EL (cell line): ENCODE measurements at places on chromosomes 2 and 18.

DNA sequence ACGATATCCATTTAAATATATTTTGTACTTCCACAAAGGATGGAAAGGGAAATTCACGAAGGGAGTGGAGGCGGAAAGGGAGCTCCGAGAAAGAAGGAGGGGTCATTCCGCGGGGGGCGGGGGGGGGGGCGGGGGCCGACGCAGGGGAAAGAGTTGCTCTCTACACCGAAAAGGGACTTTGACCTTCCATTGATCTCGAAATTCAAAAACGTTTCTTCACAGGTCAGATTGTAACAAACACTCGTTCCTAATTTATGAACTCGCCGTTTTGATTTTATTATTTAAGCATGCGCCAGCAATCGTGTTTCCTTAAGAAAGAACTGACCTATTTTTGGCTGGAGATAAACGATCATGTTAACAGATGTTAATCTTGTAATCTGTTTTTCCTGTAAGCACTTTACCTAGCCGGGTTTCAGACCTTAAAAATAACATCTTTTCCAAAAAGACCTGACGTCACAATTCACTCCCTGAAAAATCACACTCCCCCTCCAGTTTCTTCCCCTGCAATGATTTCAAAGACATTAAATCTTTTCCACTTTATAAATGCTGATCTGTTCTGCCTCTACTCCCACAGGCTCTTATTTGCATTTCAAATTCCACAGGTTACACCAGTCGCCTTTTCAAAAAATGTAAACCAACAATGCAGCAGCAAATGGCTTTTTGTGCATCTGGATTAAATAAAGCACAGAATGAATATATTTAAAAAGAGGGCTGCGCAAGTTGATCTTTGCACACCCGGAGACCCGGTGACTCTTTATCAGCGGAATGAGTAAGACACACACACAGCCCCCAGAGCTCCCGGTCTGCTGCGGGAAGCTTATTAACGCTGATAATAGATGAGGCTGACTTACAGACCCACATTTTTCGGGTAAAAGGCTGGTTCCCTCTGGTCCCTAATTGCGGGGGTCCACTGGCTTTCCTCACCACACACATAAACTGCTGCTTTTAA is 1.6 kb downstream of the ZNF516 start:
- DNase-seq, result peak; percentile 57

DNA sequence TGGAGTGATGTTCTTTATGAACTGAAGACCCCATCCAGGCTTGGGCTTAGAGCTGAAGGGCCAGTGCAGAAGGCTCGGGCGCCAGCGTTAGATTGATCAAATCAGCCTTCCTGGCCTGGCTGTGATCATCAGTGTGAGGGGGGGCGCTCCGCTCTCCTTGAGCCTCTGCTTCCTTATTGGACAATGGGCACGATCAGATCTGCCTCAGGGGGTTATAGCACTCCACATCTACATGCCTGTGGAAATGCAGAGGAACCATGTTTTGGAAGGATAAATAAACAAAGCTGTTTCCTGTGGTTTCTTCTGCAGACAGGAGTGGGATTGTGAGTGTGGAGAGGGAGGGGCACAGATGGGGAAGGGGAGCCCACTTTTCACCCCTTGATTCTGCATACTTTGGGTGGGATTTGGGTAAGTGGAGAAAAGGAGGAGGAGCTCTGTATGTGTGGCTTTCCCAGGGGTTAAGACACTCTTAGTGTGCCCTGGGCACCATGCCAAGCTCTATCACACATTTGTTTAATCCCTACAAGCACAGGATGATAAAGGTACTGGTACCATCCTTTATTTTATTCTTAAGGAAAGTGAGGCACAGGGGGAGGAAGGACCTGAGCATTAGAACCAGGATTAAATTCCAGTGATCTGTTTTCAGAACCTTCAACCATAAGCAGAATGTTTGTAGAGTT is 150.5 kb downstream of the EN1 start:
- peak; percentile 28 for DNase-seq

GRCh38 chr2:37541516-37541915 is 129.9 kb downstream of the CDC42EP3 start:
- no peak for DNase-seq

GRCh38 chr2:45259138-45259537 is 249.9 kb upstream of the SIX2 start:
- DNase-seq, result no peak

- DNase-seq, result peak; percentile 80
Measured at GRCh38 chr18:58135701-58136331, 91.8 kb downstream of the NEDD4L start.

- no peak for DNase-seq
Measured at GRCh38 chr2:199552141-199552540, 94.4 kb upstream of the SATB2 start.

- no peak for DNase-seq
Measured at GRCh38 chr2:108924580-108925251, 64.3 kb downstream of the EDAR start.

DNA sequence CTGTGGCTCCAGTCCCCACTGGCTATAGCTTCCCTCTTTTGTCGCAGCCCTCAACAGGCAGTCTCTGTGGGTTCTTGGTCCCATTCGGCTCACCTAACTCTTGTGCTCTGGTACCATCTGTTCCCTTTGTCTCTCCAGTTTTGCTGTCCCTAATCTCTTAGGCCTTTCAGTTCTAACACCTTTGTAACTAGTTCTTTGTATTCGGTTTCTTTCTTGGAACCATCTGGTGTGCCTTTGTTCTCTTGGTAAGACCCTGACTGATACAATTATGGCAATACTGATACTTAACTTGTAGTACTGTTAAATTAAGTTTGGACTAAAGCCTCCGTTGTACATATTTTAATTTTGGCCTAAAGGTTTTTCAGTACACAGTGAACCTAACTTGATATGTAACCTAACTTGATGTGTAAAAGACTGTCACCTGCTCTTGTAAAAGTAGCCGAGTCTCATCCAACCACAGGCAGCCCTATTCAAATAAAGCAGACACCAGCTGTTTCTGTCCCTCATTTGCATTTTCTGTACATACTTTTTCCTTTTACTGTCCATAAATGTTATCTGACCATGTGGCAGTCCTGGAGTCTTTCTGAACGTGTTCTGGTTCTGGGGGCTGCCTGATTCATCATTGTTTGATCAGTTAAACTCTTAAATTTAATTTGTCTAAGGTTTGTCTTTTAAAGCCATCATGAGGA is 4.8 kb upstream of the MRPL44 start:
- no peak for DNase-seq

DNA sequence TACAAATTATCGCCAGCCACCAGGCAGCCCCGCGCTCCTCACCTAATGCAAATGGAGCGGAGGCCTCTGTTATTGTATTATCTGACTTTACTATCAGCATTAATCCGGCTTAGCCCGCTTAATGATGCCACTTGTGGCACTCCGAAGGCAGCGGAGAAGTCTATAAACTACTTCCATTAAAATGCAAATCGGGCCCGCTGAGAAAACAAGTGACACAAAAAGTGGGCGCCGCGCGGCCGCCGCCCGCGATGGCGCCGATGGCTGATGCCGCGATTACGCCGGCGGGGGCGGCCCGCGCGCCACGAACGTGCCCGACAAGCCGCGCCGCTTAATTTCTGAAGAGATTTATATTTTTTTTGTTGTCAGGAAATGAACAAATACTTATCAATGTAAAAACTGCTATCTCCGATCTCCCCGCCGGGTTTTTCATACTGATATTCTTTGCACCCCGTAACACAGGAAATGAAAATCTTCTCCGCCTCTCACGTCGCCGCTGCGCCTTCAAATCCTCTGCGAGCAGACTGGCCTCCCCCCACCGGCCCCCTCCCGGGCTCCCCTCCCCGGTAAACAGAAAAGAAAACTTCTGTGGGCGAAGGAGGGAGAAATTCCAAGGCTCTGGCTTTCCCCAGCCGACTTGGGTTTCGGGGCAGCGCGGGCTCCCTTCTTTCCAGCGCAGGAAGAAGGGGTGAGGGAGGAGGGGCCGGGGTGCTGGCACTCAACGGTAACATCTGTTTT is 221.8 kb downstream of the INSIG2 start:
- DNase-seq, result peak; percentile 18

GRCh38 chr2:164625378-164625971 is 4.2 kb upstream of the GRB14 start:
- DNase-seq, result peak; percentile 69

DNA sequence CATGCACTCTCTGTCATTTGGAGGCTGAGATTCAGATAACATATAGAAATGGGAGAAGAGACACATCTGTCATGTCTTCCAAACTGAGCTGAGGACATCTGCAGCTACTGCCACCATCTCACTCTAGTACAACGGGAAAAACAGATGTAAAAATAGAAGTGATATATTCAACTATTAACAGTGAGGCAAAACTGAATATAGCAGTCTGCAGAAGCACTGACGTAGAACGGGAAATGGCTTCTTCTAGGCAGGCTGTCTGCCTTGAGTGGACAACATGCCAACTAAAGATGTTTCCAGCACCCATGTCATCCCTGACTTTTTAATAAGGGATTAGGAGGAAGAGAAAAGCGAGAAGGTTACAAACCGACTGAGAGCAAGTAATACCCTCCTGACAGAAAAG is 51.6 kb downstream of the MRPL33 start:
- DNase-seq, result no peak

DNA sequence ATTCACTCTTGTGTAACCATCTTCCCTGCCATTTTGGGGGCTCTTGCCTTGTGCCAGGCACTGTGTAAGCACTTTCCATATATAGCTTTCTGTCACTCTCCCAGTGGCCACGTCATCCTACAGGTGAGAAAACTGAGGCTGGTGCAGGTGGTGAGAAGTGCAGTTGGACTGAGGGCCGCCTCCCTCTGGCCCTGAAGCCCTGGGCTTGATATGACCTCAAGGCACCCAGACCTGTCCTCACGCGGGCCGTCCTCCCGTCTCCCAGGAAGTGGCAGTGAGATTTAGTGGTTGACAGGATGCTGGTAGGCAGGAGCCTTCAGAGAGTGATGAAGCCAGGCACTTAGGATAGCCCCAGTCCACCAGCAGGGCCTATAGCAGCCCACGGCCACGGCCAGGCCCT is 30.5 kb downstream of the MAL start:
- DNase-seq, result no peak

- no peak for DNase-seq
Measured at GRCh38 chr18:26772691-26773090, 92.8 kb downstream of the AQP4 start.

DNA sequence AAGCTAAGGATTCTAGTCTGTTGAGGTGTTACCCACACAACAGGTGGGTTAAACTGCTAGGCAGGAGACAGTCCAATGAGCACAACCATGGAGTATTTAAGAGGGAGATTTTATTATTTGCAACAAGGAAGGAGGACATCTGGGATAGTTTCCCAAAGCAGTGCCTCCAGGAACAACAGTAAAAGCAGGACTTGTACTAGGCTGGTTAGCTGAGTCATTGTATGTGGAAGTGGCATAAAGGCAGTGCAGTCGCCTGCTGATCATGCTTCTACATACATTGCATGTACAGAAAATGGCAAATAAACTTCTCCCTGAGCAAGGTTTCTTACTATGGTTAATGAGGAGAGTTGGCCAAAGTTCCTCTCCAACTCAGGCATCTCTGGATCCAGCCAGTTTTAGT is 46.1 kb upstream of the CYTIP start:
- DNase-seq, result no peak

GRCh38 chr18:48002933-48003365 is 72.5 kb upstream of the SMAD2 start:
- DNase-seq, result peak; percentile 99

- peak; percentile 60 for DNase-seq
Measured at GRCh38 chr2:99836690-99837605, 305.4 kb downstream of the AFF3 start.

DNA sequence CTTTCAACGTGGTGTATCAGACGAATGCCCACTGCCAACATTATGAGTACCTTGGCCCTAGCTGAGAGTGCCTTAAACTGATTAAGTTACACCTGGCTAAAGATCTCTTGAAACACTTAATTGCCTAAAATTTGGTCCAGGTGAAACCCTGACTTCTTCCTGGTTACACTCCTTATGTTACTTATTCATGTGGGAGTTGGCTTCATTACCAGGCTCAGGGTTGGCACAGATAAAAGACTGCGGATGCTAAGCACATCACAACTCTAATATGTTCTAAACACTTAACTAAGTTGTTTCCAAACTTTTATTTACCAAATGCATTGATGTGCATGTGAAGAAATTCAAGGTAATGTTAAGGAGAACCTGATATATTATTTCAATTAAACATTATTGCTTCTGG is 298.9 kb downstream of the TCF4 start:
- no peak for DNase-seq

DNA sequence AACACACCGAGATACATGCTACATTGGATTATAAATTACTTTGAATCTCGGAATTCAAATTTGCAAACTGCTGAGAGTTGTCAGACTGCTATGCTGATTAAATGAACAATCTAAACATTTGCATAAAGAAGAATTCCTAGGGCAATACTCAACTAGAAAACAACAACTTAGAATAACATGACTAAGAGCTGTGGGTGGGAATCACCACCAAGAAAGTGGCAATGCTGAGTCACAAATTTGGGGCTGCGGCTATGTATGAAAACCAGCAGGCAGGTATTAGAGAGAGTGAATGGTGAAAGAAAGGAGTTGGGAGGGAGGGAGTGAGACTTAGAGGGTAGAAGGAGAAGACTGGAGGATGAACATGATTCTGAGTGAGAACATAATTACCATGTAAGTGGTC is 559.5 kb downstream of the PIK3C3 start:
- no peak for DNase-seq

- DNase-seq, result no peak
Measured at GRCh38 chr2:192091476-192091875, 103.3 kb downstream of the TMEFF2 start.

- DNase-seq, result peak; percentile 68
Measured at GRCh38 chr2:182228741-182229140, 198.1 kb downstream of the PDE1A start.

DNA sequence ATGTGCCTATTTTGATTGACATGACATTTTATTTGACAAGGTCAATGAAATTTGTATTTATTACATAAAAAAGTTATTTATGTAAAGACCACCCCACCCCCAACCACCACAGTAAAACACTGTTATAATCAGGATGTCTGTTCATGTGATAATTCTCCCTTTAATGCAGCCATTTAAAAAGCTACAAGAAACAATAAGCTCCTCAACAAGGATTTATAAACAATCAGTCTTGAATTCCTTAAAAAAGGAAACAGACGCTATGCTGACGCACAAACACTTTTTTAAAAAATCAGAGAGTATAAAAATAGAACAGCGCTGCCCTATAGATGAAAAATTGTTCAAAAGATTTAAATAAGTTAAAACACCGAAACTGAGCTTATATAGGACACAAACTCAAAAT is 102.2 kb downstream of the SOS1 start:
- no peak for DNase-seq
